ENCODE measurements at places on chromosomes 3 and 15.

DNA sequence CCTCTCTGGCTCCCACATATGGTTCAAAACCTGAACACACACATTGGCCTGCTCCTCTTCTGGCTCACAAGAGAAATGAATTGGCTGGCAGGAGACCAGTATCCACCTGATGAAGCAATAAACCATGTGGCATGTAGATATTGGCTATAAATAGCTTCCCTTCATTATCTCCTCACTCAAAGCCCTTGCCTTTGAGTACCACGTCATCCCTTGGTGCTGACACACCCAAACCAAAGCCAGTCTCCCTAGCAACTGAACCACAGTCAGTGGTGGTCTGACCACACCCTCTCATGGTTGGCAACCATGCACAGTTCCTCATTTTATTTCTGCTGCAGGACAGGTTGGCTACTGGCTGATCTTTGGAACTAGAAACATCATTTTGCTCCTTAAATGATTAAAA, 98.8 kb downstream of the ZNF621 start:
- no peak for DNase-seq

- no peak for DNase-seq
These were observed 27.4 kb upstream of the SNTN start for GRCh38 chr3:63624941-63625560.

DNA sequence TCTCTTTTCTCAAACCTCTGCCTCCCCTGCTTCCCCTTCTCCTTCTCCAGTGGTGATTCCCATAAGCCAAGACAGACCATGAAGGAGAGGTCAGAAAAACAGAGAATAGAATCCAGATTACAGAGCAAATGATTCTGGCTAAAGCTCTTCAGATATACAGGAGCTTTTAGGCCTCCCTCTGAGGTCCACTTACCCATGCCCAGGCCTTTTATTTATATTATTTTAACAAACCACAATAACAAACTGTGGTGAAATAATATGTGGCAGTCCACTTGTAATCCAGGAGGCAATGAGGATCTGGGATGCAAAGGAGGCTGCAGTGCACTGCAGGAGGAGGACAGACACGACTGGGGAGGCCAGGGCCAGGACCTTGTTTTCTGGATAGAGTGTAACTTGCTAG, 104.1 kb downstream of the STAC start:
- no peak for DNase-seq

DNA sequence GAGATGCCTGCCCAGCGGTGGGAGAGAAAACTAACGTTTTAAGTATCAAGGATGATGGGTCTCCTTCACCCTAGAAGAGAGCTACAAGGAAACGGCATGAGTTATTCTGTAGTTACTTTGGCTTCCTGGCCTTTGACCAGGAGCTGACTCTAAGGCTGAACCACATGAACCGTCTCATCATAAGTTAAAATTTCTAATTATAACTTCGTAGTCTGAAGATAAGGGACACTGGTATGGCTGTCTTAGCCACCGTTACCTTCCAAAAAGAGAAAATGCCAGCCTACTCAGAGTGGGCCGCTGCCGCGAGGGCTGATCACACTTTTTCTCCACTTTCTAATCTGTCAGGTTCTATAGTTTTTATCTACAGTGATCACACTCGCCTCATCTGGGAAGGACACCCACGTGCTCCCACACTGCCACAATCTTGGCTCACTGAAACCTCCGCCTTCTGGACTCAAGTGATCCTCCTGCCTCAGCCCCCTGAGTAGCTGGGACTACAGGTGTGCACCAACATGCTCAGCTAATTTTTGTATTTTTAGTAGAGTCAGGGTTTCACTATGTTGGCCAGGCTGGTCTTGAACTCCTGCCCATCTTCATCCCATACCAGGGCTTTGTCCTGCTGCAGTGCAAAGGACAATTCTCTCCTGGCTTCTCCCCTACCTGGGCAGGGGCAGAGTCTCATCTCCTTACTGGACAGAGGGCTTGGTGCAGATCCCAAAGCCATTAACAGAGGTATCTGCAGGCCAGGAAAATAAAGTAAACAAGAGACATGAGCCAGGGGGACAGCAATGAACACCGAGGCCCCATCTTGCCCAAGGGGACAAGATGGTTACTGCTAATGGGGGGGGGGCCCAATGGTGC, 73.4 kb downstream of the RFTN1 start:
- no peak for DNase-seq

GRCh38 chr3:50316657-50317242, 5.8 kb downstream of the HYAL2 start:
- no peak for DNase-seq

- DNase-seq = no peak
These were observed 244.1 kb upstream of the TBL1XR1 start for GRCh38 chr3:177441276-177441812.

GRCh38 chr15:99249270-99249841, at the start of gene TTC23:
Gene TTC23 (minus strand): TSS chr15:99249581. CDS start chr15:99228712, 20,869 bp downstream.
- DNase-seq = no peak

- DNase-seq = no peak
These were observed 153.6 kb downstream of the TNIK start for GRCh38 chr3:171306631-171307030.
